ENCODE measurements at places on chromosomes 16 and 17.
A peak's percentile ranks its signal among the peaks of the same experiment; 100 is the strongest.

GRCh38 chr16:86052926-86053325 is 154.0 kb downstream of the IRF8 start:
- DNase-seq = no peak

GRCh38 chr16:77434530-77435271 is at the start of gene ADAMTS18:
ADAMTS18 (minus strand) TSS chr16:77435034; CDS start chr16:77434695, 339 bp downstream.
- DNase-seq = no peak

- DNase-seq = no peak
These were observed 23.4 kb upstream of the MGAT5B start for GRCh38 chr17:76844846-76845245.

GRCh38 chr17:66682283-66682682 is 152.6 kb upstream of the CACNG5 start:
- DNase-seq = no peak

DNA sequence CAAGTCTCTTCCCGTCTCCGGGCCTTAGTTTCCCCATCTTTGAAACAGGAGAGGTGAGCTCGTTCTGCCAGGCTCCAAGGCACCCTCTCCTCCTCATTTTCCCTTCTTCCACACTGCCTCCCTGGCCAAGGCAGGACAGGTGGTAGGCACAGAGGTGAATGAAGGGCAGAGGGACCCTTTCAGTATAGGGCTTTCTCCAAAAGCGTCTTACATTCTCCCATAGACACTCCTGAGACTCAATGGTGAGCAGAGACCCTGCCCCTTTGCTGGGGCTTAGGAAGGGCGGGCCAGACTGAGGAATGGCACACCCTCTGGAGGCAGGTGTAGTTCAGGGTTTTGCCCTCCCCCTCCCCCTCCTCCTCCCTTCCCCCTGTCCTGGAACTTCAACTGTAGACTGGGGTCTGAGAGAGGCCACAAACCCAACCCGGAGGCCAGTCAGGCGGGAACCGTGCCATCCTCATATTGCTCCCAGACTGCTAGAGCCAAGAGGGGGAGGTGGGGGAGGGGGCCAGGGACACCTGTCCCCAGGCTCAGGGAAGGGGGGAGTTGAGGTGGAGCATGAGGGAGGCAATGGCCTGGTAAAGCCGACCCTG is 1.9 kb downstream of the PLEKHH3 start:
- no peak for DNase-seq

GRCh38 chr17:65855245-65855644 is 293.8 kb upstream of the AXIN2 start:
- no peak for DNase-seq

DNA sequence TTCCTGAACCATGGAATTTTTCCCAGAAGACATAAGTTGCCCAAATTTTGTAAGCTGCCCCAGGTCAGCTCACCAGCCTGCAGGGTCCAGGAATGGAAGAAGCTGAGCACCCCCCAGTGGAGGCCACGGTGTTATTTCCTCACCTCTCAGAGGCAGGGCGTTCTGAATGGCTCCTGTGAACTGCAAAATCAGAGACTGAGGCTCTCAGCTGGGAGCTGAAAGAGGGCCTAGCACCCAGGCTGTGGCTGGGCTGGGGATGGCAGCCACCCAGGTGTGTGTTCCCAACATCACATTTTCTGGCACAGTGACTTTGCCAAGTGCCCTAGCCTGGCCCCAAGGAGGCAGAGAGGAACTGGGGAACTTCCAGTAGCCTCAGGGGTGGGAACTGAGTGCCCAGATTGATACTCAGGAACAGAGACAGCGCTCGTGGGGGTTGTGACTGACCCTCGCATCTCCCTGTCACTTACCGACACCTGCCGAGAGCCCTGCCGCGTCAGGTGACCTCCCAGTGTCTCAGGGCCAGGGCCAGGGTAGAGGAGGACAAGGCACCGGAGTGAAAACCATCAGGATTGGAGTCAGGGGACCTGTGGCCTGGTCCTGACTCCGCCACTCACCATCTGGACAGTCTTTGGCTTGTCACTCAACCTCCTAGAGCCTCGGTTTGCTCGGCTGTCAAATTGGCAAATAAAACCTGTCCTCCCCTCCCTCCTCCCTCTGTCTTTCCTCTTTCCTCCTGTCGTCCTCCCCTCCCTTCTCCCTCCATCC is 11.3 kb downstream of the CACNG4 start:
- peak; percentile 5 for DNase-seq

DNA sequence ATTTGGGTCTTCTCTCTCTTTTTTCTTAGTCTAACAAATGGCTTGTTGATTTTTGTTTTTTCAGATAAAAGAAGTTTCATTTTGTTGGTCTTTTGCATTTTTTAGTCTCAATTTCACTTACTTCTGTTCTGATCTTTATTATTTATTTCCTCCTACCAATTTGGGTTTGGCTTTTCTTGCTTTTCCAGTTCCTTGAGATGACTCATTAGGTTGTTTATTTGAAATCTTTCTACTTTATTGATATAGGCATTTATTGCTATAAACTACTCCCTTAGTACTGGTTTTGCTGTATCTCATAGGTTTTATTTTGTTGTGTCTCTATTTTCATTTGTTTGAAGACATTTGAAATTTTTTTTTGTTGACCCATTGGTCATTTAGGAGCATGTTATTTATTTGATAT is 152.2 kb upstream of the MPHOSPH6 start:
- DNase-seq = no peak
